ENCODE measurements at places on chromosomes 3 and 15.

DNA sequence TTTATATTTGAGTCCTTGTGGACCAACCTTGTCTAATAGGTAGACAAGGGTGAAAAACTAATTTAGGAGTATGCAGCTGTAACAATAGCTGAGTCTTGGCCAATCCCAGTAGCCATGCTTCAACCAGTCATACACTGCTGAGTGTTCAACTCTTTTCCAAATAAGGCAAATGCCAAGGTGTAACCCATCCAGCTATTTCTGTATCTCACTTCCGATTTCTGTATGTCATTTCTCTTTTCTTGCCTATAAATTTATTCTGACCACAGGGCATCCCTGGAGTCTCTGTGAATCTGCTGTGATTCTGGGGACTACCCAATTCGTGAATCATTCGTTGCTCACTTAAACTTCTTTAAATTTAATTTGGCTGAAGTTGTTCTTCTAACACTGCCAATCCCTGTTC is 93.2 kb downstream of the MAGI1 start:
- no peak for DNase-seq

DNA sequence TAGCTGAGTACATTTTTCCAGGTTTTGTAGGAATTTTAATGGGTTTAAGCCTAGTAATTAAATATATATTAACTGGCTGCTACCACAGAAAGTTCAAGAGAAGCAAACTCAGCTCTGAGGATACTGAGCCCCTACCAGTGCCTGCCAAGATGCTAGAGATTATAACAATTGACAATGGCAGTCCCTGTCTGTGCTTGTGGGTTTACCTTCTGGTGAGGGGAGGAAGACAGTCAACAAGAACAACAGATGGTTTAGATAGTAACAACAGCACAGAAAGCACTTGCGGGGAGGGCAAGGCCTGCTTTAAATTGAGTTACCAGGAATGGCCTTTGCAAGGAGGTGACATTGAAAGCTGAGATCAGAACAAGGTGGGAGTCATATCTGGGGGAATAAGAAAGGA is 56.6 kb upstream of the ARHGEF3 start:
- DNase-seq: no peak

DNA sequence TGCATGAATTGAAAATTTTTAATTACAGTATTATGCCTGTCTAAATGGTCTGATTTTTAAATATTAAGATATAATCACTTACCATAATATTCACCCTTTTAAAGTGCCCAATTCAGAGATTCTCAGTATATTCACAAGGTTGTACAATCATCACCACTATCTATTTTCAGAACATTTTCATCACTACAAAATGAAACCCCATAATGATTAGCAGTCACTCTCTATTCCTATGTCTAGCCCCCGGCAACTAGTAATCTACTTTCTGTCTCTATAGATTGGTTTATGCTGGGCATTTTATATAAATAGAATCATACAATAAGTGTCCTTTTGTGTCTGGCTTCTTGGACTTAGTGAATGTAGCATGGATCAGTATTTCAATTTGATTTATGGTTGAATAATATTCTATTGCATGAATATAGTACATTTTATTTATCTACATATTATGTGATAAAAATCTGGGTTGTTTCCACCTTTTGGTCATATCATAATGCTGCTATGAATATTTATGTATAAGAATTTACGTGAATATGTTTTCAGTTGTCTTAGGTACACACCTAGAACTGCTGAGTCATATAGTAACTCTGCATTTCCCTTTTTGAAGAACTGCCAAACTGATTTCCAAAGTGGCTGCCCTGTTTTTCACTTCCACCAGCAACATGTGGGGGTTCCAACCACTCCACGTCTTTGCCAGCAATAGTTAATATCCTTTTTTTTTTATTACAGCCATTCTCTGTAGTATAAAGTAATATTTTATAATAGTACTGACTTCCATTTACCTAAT is 485.7 kb upstream of the ZNF385D start:
- DNase-seq: no peak

- DNase-seq: no peak
These were observed 51.4 kb upstream of the CHMP2B start for GRCh38 chr3:87175732-87176131.

DNA sequence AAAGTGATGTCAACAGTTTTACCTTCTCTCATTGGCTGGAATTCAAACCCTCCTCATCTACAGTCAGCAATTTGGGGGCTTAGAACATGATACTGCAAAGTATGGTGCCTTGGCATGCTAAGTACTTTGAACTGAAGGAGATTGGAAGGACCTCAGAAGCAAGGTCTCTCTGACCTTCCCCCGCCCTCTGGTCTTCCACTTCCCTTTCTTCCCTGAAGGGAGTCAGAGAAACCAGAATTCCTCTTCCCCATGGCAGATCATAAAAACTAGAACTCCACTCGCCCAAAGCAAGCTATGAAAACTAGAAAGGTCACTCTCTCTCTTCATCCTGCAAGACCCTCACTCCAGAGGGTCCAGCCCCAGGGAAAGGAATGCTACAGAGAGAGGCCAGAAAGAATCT is 64.2 kb downstream of the CD200R1L start:
- no peak for DNase-seq

DNA sequence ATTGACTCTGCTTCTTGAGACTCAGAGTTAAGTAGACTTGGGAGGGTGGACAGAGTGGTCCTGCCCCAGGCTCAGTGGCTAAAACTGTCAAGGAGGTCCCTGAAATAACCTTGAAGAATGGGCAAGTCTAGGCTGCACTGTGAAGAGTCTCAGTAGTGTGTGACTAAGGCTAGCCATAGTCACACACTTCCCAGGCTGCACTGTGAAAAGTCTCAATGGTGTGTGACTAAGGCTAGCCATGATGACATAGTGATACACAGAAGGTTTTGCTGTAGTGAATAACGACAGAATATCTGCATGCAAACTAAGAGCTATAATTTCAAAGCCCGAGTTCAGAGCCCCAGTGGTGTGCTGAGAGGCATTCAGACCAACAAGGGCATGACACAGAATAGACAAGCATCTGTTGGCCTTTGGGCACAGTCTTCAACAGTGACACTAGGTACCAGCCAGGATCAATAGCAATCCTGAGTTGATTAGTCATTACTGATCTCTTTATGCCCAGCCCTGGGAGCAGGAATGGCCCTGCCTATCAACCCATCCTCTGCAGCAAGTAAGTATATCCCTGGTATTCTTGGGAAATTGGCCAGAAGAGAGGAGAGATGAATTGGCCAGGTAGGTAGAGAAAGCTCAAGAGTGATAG is 72.4 kb upstream of the BBX start:
- DNase-seq: no peak

DNA sequence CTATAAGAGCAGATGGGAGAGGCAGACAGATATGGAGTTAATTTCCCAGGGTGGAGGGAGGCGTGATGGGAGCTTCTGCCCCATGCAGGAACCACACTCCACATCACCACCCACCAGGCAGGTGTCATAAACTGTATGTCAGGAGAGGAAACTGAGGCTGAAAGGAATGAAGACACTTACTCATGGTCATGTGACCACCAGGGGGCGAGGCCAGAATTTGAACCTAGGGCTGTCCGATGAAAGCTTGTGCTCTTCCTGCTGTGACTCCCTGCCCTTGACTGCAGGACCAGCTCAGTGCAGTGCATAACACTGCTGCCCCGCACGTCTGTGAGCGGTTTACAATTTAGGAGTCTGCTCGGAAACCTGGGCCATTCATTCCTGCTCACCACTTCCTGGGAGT is 28.8 kb downstream of the NUP210 start:
- DNase-seq: no peak
